Kasumi-1 (cell line): ENCODE measurements at places on chromosomes 11 and 22.
A peak's percentile ranks its signal among the peaks of the same experiment; 100 is the strongest.

- DNase-seq: no peak
Observed at GRCh38 chr11:116864531-116864930, 27.1 kb upstream of the APOA1 start.

- peak; percentile 39 for DNase-seq
Observed at GRCh38 chr11:36540998-36541397, 26.8 kb upstream of the RAG1 start.

- no peak for DNase-seq
Observed at GRCh38 chr11:65400307-65401072, 14.1 kb downstream of the FRMD8 start.

DNA sequence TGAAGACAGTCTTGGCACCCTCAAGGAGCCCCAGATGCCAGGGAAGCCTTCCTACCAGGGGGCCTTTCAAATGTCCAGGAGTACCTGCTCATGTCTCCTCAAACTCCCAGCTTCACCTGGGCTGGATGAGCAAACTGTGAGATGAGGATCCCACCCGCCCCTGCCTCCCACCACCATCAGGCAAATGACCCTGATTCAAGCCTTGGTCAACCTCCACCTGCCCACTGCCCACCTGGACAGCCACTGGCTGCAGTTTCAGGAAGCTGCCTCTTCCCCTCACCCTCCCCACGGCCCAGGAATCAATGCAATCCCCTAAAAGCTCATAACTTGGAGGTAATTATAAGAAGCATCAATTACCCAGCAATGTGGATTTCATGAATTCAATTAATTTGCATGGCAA lies 122.7 kb downstream of the BUD13 start:
- no peak for DNase-seq

DNA sequence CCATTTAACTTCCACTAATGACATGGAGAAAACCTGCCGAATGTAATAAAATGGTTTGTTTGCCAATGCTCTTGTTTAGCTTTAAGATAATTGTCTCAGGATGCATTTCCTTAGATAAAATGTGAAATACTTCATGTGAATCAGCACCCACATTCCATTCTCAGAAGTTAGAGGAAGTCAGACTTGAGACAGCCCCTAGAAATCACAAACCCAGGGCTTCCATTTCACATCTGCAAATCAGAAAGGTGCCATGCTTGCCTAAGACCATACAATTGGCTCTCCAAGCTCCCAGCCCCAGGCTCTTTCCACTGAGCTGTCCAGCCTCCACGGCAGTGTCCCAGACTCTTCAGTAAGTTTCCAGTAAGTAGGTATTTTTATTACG lies 35.6 kb upstream of the ADORA2A start:
- DNase-seq: no peak

GRCh38 chr11:111097191-111097590 lies 148.3 kb upstream of the POU2AF2 start:
- no peak for DNase-seq

- DNase-seq: peak; percentile 47
Observed at GRCh38 chr22:35838855-35839576, 121.3 kb downstream of the APOL5 start.
